CD4-positive, alpha-beta T cell treated with Interleukin-17A for 1 hour (primary cell): ENCODE measurements at places on chromosomes 7 and 10.

DNA sequence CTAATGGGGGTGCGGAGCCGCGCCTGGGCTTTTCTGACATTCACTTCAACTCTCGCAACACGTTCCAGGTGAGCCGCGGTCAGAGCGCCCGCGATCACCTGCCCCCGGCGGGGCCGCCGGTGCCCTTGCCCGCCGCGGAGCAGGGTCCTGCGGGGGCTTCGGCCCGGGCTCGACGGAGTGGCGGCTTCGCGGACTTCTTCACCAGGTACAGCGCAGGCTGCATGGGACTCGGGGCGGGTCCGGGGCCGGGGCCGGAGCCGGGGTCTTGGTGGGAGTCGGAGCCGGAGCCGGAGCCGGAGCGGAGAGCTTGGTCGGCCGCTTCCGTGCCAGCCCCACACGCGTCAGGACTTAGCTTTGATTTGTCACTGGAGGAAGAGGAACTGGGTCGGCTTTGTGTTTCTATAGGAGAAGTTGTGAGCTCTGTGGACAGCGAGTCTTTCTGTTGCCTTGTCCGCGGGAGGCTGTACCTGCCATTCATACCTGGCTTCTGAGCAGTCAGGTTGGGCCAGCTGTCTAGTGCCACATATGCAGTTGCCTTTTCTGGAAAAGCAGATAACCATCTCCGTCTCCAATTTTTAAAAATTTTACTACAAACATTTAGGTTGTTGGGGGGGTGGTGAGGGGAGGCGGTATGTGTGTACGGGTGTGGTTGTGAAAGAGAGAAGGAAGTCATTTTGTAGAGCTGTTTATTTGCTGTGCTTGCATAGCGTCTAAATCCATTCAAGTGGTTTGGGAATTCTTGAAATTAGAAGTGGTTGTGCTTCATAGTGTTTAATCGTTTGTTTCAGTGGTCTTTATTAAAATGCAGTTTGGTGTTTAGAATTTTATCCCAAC is 1.3 kb downstream of the TBC1D12 start:
- peak; percentile 34 for DNase-seq

GRCh38 chr7:90613088-90613498 is 17.0 kb downstream of the CDK14 start:
- DNase-seq = no peak

- DNase-seq = no peak
Observed at GRCh38 chr10:44660271-44660670, 250.9 kb upstream of the TMEM72 start.

GRCh38 chr10:119505131-119505551 is 37.4 kb downstream of the RGS10 start:
- no peak for DNase-seq

DNA sequence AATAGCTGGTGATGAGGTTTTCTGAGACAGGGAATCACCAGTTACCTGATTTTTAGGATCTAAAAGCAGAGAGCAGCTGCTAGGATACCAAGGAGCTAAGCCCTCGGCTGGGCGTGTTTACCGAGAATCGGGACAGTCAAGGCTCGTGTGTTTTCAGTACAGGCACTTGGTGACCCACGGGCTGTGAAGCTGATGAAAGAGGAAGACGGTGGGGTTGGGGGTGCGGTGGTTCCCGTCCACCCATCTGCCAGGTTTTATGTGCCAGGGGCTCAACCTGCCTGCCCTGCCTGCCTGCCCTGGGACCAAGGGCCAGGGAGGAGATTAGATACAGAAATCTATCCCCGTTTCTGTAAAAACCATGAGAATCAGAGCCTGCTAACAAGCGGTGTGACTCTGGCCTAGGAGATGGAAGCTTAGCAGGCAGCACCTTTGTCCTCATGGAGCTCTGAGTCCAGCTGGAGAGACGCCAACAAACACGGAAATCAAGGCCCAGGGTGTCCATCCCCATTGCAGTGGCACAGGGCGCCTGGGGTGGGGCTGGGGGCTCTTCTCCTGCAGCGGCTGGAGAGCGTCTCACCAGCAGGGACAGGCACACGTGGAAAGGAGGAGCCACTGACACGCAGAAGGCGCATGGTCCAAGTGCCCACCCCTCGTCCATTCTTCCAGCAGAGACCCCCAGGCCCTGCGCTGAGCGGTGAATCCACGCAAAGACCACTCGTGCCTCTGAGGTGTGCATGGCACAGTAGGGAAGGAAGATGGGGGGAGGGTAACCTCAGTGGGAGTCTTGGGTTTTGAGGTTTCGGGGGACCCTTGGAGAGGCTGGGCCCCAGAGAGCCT is 265.0 kb upstream of the TCERG1L start:
- DNase-seq = no peak

DNA sequence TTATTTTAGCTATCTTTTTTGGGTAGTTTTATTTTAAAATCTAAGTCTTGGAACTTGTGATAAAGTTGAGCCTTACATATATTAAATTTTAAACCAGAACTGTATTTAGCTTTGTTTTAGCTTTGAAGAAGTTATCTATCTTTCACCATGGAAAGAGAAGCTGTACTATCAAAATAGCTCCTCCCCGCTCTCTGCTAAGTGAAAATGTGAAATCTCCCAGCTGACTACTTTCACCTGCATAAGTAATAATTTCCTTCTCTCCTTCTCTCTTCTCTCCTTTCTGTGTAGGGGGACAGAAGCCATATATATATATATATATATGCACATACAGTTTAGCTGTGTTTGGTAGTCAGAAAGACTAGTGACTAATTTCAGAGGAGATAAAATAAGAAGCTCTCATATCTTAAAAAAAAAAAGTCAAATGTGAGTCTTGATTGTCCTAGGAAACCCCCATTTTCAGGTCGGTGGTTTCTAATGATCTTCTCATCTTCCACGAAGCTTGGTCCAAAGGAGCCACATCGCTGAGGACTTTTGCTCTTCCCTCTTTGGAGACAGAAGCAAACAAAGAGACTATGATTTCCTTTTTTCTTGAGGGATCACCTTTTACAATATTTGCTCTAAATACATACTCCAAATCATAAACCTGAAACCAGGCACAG is 30.6 kb upstream of the GDI2 start:
- no peak for DNase-seq

DNA sequence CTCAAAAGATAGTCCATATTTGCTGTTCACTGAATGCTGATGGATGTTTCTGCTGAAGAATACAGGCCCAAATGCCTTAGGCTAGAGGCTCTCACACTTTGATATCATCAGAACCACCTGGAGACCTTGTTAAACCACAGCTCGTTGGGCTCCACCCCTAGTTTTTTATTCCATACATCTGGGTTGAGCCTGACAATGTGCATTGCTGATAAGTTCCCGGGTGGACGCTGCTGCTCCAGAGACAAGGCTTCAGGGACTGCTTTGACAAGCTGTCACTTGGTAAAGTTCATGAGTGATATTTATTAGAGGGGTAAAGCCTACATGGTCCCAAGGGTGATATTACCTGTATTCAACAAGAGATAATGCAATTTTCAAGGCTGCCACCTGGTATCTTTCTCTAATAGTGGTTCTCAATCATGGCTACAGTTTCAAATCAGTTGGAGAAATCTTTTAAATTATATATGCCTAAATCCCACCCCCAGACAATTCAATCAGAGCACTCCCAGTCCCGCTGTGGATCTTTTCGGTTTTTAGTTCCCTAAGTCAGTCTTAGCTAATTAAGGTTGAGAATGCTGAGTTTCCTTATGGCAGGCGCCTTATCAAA is 107.1 kb upstream of the GSDME start:
- DNase-seq = no peak

DNA sequence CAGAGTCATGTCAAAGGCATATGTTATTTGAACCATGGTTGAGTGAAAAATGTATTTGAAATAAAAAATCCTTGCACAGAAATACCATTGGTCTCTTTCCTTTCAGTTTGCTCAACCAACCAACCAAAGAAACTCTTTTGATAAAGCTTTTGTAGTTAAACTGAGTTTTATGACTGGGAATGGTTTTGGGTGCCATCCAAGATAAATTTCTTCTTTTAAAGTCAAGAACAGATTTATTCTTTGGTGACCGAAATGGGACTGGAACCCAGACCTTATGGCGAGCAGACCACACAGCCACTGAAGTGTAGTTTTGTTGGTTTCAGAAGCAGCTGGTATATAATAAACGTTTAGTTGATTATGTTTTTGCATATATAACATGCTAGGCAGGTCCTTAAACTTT is 2.8 kb upstream of the GALNT17 start:
- DNase-seq = no peak

DNA sequence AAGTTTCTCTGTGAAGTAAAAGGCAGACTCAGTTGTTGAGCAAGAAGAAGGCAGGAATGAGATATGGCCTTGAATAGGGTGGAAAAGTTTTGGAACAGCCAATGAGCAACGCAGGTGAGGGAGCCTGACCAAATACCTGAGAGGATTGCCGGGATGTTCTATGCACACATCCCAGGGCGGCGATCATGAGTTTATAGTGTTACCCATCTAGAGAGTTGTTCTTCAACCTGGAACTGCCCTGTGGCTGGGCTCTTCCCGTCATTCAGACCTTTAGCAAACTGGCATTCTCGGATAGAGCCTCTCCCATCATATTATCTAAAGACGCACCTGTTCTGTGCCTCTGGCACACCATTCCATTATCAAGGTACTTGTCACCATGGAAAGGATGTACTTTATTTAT is 103.0 kb upstream of the KIF5B start:
- DNase-seq = no peak

- no peak for DNase-seq
Observed at GRCh38 chr7:112423987-112424386, 26.3 kb upstream of the IFRD1 start.

DNA sequence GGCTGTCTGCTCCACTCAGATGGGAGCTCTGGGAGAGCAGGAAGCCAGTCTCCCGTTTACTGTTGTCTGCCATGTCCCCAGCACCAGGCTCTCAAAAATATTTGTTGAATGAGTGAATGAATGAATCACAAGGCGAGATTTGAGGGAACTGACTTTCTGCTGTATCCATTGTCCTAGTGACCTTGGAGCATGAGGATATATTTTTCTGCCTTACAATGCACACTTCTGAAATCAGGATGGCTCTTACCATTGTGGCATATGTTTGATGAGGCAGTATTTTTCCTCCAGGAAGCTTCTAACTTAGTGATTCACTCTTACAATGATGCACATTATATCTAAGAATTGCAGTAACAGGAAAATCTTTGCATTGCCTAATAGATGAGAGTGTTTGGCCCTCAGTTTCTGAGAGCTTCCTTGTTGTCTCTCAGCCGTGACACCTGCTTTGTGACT is 136.4 kb downstream of the RPS24 start:
- no peak for DNase-seq

- DNase-seq = no peak
Observed at GRCh38 chr10:103612462-103613365, 119.2 kb downstream of the NEURL1 start.

- DNase-seq = no peak
Observed at GRCh38 chr7:483656-484355, 35.8 kb downstream of the PDGFA start.

DNA sequence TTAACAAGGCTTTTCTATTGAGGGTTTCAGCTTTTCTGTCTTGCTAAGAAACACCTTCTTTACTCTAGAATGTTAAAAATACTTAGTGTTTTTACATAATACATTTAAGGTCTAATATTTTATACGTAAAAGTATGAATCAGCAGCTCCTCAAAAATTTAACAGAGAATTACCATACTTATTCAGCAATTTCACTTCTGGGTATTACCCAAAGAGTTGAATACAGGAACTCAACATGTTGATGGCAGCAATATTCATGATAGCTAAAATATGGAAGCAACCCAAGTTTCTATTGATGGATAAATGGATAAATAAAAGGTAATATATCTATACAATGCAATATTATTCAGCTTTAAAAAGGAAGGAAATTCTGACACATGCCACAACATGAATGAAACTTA is 9.7 kb upstream of the OR13A1 start:
- DNase-seq = no peak

DNA sequence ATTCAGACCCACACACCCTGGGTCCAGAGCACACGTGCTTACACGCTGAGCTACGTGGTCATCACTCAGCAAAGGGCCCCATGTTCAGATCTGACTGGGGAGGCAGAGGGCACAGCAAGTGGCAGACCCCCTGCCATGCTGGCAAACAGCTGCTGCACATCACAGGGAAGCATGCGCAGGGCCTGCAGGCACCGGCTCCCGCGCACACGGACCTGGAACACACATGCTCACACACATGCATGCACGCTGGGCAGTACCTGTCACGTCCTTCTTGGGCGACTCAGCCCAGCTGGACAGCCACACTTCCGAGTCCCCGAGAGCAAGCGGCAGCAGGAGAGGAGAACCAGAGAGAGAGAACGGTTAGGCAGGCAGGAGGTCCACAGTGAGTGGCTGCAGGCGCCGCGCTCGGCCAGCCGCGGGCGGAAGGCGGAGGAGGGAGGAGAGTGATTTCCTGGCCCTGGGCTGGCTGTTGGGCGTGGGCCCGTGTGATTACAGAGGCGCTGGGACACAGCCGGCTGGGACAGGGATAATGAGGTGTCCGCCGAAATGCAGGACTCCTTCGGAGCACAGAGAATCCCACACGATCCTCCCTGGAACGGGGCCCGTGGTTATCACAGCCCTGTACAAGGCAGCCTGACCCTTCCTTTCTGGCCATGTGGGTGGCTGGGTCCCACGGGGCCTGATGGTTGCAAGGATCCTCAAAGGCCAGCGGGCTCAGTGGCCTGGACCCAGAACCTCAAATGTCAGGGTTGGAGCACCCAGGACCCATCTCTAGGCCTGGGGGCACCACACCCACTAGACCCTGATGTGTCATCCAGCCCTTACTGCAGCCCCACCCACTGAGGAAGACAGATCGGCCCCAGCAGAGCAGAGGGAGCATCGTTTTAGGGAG is 175.1 kb downstream of the NEURL1 start:
- no peak for DNase-seq

- DNase-seq = no peak
Observed at GRCh38 chr10:48907730-48908129, 31.9 kb downstream of the LRRC18 start.

DNA sequence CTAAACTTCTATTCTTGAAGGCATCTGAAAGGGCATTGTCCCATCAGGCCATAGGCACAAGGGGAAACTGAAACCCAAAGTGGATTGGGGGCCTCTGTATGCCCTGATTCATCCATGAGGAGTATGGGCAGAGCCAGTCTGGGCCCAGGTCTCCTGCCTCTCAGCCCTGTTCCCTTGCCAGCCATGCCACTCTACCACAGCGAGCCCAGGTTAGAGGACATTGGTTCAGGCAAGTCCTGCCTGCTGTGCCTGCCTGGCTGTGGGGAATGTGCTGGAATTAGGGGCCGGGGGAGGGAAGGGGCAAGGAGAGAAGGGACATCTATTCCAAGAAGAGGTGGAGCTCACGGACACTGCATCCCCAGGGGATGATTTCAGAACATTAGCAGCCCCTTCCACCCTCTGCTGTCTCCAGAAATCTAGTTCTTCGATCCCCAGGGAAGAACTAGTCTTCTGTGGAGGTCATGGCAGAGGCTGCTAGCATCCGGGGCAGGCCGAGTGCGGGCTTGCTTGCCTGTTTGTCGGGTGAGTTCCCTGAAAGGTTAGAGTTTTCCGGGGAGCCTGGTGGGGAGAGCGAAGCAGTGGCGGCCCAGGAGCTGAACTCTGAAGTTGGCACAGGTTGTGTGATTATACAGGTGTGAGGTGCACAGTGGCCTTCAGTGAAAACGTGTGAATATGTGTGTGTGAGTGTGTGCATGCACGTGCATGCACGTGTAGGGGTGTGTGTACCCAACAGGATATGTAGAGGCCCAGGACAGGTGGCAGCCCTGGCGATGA is 37.8 kb downstream of the TBATA start:
- no peak for DNase-seq

- no peak for DNase-seq
Observed at GRCh38 chr7:70052691-70053090, 454.4 kb downstream of the AUTS2 start.
